ENCODE measurements at places on chromosomes 16 and 17. TPM values are rescaled to one million over a fixed set of nuclear protein-coding genes. Genes with fewer than 3 reads are reported as not detected.

ELMO3 gene
- total RNA-seq = 2.3 TPM

TAT gene
- not detected for total RNA-seq

JPH3 gene
- 0.08 TPM for total RNA-seq

TPSB2 gene
- total RNA-seq = not detected

RNU2-1 gene
- total RNA-seq = not detected

PRR35 gene
- not detected for total RNA-seq

LGALS9B gene
- total RNA-seq = not detected

KCNJ18 gene
- total RNA-seq = not detected

GGT6 gene
- total RNA-seq = not detected

SPIRE2 gene
- total RNA-seq = 0.78 TPM

SLC13A2 gene
- total RNA-seq = not detected

CETP gene
- total RNA-seq = 0.40 TPM

AXIN1 gene
- total RNA-seq = 20.2 TPM

GRIN2C gene
- not detected for total RNA-seq

MARF1 gene
- 19.5 TPM for total RNA-seq

NUPR1 gene
- 21.2 TPM for total RNA-seq

YBX2 gene
- total RNA-seq = 3.9 TPM

RSKR gene
- total RNA-seq = 3.7 TPM

SPATA32 gene
- 0.72 TPM for total RNA-seq

HOXB8 gene
- total RNA-seq = 1.4 TPM
